Tibial nerve (tissue), 4 donors: ENCODE measurements at places on chromosomes 3 and 15.

DNA sequence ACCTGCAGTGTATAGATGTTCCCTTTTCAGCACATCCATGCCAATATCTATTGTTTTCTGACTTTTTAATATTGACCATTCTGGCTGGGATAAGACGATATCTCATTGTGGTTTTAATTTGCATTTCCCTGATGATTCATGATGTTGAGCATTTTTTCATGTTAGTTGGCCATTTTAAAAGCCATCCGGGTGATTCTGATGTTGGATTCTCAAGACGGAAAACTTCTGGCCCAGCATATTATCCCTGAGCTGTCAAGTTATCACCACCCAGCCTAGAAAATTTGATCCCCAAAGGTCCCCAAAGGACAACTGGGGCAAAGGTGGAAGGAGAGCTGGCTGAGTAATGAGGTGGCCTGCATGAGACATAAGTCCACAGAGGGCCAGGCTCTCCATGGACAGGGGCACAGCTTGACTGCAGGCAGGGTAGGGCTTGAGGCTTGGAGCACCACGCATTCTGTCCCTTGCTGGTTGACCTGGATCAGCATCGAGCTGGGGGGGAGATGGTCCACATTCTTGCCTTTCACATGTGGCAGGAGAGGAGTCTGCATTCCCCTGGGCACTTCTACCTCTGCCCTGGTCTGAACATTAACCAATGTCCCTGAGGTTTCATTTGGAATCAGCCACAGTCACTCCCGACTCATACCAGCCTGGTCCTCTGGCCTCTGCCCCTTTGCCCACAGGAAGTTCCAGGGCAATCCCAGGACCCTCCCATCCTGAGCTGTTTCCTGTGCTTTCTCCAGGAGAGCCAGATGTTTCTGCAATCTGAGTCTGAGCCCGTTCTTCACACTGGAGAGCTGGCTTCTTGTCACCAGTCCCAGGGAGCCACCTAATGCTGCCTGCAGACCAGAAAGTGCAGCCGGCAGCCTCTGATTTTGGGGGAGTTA, 69.2 kb downstream of the ISG20 start:
- peaks cover 5% of the 10 kb centered on the region for H3K4me1 ChIP-seq
- no peaks in the 10 kb centered on the region for H3K36me3 ChIP-seq
- no peak for DNase-seq
- H3K4me3 ChIP-seq, result no peak overlapping the region
- H3K27me3 ChIP-seq, result no peaks in the 10 kb centered on the region

DNA sequence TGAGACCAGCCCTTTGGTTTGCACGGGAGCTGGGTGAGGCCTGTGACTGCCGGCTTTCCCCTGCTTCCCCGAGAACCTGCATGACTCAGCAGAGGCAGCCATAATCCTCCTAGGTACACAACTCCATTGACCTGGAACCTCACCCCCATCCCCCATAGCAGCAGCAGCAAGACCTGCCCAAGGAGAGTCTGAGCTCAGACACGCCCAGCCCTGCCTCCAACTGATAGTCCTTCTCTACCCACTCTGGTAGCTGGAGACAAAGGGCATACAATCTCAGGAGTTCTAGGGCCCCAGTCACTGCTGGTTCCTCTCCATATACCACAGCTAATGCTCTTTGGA, 141.0 kb upstream of the ARHGEF26 start:
- H3K36me3 ChIP-seq, result no peaks in the 10 kb centered on the region
- H3K4me1 ChIP-seq, result peaks cover 38% of the 10 kb centered on the region
- no peak for DNase-seq
- H3K4me3 ChIP-seq, result no peak overlapping the region

GRCh38 chr3:38283810-38284755, 2.0 kb downstream of the SLC22A14 start:
- no peak overlapping the region for H3K27ac ChIP-seq
- H3K4me1 ChIP-seq, result no peaks in the 10 kb centered on the region
- no peaks in the 10 kb centered on the region for H3K27me3 ChIP-seq
- DNase-seq, result no peak
- H3K36me3 ChIP-seq, result no peaks in the 10 kb centered on the region
- H3K4me3 ChIP-seq, result no peak overlapping the region

GRCh38 chr3:71600646-71601288, 17.2 kb upstream of the FOXP1 start:
- no peaks in the 10 kb centered on the region for H3K36me3 ChIP-seq
- no peaks in the 10 kb centered on the region for H3K27me3 ChIP-seq
- no peaks in the 10 kb centered on the region for H3K4me1 ChIP-seq
- DNase-seq, result no peak
- H3K4me3 ChIP-seq, result no peak overlapping the region

- no peaks in the 10 kb centered on the region for H3K36me3 ChIP-seq
- DNase-seq, result no peak
- H3K4me1 ChIP-seq, result no peaks in the 10 kb centered on the region
- H3K4me3 ChIP-seq, result no peak overlapping the region
- no peaks in the 10 kb centered on the region for H3K27me3 ChIP-seq
- no peak overlapping the region for H3K27ac ChIP-seq
Observed at GRCh38 chr3:116912116-116912515, 202.5 kb downstream of the TUSC7 start.

GRCh38 chr15:33517944-33518343, 207.2 kb downstream of the RYR3 start:
- no peaks in the 10 kb centered on the region for H3K4me1 ChIP-seq
- H3K4me3 ChIP-seq, result no peak overlapping the region
- no peaks in the 10 kb centered on the region for H3K27me3 ChIP-seq
- DNase-seq, result no peak

DNA sequence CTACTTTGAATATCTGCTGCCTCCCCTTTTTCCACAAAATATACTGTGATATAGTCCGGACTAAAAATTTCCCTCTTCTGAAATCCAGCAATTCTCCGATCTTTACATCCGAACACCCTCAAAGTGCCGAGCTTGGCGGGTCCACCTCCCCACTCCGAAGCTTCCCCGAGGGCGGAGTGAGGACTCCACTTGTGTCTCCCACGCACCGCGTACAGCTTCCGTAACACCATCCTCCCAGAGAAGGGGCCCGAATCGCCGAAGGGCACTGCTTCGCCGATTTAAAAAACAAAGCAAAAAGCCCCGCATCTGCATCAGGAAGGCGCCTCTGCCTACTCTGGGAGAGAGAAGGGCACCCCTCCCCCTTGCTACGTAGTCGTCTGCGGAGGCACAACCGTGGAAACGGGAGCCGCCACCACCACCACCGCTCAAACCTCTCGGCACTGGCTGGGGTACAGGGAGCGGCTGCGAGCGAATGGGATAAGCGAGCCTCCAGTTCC, 551 bp downstream of the NCBP2 start:
- peaks cover 29% of the 10 kb centered on the region for H3K4me1 ChIP-seq
- peak overlapping the region; percentile 92 for H3K4me3 ChIP-seq
- no peaks in the 10 kb centered on the region for H3K27me3 ChIP-seq
- DNase-seq, result no peak

DNA sequence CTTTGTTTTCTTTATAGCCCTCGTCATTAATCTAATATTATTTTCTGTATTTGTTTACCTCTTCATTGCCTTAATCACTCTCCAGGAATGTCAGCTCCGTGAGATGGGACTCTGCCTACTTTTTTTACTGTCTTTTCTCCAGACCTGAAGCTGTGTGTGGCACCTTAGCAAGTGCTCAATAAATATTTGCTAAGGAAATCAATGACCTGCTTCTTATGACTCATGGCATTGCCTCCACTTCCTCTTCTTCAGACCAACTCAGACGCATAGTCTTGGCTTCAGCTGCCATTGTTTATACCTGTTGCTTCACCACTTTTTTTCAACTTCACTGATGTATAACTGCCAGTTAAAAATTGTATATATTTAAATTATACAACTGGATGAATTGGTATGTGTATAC, 218.5 kb upstream of the CMC1 start:
- no peaks in the 10 kb centered on the region for H3K36me3 ChIP-seq
- no peak for DNase-seq
- H3K4me1 ChIP-seq, result no peaks in the 10 kb centered on the region
- H3K4me3 ChIP-seq, result no peak overlapping the region
- H3K27me3 ChIP-seq, result no peaks in the 10 kb centered on the region
- H3K27ac ChIP-seq, result no peak overlapping the region

- DNase-seq, result no peak
- H3K27me3 ChIP-seq, result no peaks in the 10 kb centered on the region
- H3K27ac ChIP-seq, result no peak overlapping the region
- H3K36me3 ChIP-seq, result no peaks in the 10 kb centered on the region
Observed at GRCh38 chr3:8665407-8665896, 20.9 kb upstream of the SSUH2 start.
